Lung microvascular endothelial cell (primary cell): ENCODE measurements at places on chromosomes 7 and 10.

GRCh38 chr10:87816163-87816897 is 1.7 kb downstream of the ATAD1 start:
- DNase-seq, result no peak

DNA sequence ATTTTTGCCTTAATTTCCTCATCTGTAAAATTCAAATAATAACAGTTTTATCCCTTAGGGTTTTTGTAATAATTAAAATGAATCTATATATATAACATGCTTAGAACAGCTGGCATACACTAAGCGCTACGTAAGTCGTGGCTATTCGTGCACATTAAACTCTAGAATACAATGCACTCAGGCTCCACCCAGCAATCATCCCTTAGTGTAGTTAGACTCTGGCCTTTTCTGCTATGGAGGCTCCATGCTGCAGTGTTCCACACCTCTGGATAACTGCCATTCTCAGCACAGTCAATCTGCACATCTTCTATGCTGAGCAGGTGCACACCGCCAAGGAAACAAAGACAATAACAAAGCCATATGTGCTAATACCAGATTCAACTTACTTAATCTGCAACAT is 92.9 kb downstream of the IPMK start:
- DNase-seq, result no peak

GRCh38 chr10:69684020-69684980 is 54.3 kb downstream of the FAM241B start:
- DNase-seq, result peak; percentile 59

DNA sequence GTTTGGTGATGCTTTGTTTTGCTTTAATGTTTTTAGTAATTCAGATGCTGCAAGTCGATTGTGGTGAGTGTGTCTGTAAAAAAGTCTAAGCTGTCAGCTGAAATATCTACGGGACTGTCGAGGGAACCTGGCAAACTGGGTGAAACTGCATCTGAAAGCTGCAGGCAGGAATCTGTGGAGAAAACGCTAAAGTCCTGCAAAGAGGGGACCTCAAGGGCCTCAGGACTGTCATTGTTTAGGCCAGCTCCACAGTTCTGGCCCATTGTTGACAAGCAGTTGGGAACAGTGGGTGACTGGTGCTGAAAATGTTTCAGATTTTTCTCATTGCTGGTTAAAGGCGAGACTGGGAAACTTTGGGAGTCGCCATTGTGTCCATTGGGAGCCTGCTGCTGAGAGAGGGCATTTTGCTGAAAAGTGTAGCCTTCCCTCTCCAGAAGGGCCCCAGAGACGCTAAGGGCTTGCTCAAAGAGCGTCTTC is 1.8 kb downstream of the HOXA2 start:
- DNase-seq, result peak; percentile 45

DNA sequence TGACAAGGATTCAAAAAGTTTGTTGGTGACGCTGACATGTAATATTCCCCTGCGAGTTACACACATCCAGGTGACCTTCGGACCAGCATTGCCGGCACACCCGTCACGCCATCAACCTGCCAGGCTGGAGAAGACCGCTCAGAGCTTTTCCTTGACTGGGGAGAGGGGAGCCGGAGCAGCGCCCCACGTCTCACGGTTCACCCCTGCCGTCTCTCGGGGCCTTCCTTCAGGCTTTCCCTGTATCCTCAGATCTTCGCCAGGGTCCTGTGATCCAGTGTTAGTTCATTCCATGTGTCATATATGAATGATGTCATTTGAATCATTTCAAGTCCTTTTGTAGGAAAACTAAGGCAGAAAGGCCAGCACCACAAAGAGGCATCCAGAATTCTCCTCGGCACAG is 127.8 kb downstream of the MGMT start:
- DNase-seq, result no peak

- DNase-seq, result peak; percentile 51
Observed at GRCh38 chr10:95505641-95506040, 55.5 kb downstream of the SORBS1 start.

- no peak for DNase-seq
Observed at GRCh38 chr7:13105209-13105608, 417.8 kb downstream of the ARL4A start.

DNA sequence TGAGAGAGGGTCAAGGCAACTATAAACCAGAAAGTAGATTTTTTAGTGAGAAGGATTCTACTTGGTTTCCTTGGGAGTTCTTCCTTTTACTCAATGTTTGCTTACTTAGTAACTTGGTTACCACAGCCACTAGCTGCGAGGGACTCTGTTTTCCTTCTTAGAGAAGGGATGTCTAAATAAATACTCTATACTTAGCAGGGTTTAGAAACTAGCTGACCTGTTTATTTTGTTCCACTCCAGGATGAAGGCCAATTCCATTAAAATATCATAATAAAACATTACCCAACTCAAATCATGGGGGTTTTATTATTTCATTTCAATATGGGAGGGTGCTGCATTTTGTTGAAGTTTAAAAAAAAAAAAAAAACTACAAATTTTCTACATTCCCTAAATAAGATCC is 87.3 kb downstream of the PPP1R3A start:
- no peak for DNase-seq

- DNase-seq, result no peak
Observed at GRCh38 chr7:21076054-21076453, 289.4 kb upstream of the SP8 start.

- no peak for DNase-seq
Observed at GRCh38 chr10:86792461-86793167, 36.2 kb downstream of the BMPR1A start.

DNA sequence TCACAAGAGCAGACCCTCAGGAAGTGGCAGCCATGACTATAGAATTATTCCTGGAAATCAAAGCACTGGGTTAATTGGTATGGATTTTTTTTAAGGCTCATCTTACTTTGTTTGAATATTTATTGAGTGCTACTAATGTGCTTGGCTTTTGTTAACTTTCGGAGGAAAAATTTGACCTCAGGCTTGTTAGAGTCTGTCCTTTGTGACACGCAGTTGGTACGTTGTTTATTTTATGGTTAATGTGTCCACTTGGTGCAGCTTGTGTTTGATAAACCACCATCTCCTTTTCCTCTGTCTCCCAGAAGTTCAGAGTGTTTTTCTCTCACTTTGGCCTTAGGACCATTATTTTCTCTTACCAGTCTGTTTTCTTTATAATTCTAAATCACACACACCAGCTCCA is 268.6 kb downstream of the SDK1 start:
- DNase-seq, result no peak

DNA sequence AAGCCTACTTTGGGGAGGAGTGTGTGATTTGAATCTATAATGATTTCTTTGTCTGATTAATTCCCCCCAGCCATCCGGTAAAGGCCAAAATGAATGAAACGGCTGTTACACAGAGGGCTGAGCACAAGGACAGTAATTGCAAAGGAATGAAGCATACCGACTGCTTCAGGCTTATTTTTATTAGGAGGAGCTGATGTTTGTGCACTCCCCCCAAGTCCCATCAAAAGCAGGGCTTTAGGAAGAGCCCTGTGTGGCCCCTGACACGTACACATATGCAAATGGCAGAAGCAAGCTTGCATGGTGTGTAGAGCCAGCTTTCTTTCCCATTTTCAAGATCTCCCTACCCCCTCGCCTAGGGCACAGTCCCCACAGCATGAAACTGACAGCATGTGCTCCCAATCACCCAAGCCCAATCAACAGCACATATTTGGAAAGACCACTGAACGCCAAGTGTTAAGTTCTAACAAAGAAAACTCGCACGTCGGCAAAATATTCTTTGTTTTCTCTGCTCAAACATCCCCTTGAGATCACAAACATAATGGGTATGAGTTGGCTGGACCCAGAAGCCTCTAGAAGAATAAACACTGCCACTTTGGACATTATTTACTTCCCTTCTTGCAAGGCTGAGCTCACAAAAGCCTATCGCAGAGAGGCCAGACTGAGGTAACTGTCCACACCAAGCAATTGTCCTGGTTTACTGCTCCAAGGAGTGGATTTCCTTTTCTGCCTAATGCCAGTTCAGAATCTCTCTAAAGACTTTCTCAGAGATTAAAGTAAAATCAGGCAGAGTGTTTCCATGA is 143.0 kb downstream of the CUBN start:
- DNase-seq, result no peak

DNA sequence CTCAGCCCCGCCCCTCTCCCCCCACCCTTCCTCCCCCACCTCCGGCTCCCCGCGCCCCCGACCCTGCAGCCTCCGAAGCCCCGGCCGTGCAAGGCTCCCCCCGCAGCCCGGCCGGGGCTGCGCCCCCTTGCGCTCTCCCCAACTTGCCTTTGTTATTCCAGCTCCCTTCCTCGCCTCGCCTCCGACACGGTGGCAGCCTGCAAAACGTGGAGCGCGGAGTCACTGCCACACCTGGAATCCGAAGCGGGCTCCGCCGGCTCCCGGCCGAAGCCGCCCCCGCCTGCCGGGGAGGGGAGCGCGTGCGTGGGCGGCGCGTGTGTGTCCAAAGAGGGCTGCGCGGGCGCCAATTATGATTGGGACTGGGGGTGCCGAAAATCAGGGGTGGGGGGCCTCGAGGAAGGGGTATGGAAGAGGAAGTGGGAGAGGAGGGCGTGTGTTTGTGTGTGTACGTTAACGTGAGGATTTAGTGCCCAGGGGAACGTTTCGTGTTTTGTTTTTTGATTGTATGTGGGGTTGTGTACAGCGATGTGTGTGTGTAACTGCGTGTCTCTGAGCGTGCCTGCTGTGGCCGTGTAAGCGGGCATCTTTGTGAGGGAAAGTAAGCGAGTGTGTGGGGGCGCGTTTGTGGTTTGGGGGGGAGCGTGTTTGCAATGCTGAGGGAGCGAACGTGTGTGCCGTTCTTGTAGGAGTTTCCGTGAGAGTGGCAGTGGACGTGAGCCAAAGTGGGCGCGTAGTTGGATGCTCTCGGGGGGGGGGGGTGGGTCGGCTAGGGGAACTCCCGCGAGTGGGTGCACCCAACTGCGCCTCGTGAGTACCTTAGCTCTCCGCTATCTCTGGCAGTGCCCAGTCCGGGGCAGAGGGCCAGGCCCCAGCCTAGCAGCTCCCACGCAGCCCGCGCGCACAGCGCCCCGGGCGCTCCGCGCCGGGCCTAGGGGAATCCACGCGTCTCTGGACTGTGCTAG is 1.2 kb upstream of the ZMIZ1 start:
- peak; percentile 94 for DNase-seq

DNA sequence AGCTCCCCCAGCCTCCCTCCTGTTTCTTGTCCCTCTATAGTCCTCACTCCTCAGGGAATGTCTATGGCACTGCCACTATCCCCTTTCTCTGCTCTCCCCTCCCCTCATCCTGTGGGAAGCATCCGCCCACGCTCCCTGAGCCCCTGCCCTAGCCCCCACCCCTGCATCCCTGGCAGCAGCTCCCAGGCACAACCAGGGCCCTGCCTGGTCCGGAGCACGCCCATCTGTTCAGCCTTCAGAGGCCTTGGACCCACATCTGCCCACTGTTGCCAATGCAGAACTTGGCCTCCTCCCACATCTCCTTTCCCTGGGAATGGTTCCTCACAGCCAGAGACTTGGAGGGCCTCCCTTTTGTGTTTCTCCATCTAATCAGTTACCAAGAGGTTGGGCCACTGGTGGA is 20.4 kb upstream of the TBRG4 start:
- DNase-seq, result no peak

DNA sequence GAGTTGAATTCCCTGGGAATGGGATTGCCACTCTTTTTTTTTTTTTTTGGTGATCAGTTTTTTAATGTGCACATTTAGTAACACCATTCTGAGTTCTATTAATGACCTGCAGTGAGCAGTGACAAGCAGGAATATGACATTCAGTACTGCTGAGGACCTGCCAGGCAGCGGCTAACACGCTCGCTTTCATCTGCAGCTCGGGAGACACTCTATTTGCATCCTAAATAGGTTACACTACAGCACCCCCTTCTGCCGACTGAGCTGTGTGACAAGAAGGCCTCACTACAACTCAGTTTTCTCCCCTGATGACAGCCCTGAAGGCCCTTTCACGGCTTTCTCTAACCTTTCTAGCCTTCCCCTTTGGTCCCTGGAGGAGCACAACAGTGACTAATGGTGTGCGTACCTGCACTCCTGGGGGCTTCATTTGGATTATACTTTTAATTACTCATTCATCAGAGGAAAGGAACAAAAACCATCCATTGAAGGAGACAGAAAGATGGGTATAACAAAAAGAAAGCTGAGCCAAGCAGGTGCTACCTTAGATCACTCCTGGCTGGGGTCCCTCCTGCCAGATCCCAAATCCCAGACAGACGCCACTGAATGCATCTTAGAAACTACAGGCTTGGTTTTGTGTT is 872.4 kb downstream of the LRMDA start:
- DNase-seq, result peak; percentile 65
